ENCODE measurements at places on chromosomes 6 and 20. TPM values are rescaled to one million over a fixed set of nuclear protein-coding genes. Genes with fewer than 3 reads are reported as not detected.

DNA sequence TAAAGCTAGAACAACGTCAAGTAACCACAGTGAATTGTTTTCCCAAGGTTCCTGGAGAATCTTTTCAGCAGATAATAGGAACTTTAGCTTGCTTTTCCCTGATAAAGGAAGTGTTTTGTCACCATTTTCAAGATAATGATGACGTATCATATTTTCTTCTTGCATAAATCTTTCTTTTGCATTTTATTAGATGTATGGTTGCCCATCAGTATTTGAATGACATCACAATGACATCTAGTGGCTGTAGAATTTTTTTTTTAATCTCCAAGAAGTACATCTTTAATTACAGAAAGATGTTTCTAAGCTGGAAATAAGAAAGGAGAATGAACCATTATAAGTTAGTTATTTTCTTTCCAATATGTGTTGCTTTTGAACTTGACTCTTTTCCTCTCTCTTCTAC lies 83.0 kb downstream of the CENPW start:
- no peak for DNase-seq

DNA sequence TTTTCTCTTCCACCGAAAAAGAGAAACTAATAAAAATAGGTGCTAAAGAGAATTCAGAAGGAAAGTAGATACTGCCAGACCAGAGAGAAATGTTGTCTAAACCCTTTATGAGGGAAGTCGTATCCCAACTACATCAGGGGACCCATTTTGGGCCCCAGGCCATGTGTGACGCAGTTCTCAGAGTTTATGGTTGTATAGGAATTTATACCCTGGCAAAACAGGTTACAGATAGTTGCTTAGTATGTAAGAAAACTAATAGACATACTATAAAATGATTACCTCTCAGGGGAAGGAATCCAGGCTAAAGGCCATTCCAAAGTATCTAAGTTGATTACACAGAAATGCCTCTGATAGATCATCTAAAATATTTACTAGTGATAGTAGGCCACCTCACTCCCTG lies 28.6 kb upstream of the SLC52A3 start:
- no peak for DNase-seq

GRCh38 chr6:56188429-56188828 lies 59.0 kb downstream of the COL21A1 start:
- DNase-seq = no peak

DNA sequence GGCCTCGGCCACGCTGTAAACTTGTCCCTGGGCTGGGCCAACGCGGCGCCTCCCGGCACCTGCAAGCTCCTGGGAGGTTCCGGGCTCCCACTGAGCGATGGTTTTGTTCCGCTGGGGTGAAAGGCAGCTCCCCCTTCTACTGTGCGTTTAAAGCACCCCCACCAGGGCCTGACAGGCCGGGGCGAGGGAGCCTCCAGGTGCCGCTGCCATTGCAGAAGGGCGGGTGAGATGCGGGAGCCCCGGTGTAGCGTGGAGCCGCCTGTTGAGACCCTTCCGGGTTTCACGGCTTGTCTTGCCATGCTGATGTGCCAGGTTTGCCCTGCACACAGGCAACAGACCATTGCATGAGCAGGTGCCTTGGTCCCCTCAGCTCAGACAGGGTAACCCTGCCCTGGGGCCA lies 2.9 kb downstream of the COL20A1 start:
- no peak for DNase-seq

UBE2C gene
- total RNA-seq = 53.3 TPM

DNA sequence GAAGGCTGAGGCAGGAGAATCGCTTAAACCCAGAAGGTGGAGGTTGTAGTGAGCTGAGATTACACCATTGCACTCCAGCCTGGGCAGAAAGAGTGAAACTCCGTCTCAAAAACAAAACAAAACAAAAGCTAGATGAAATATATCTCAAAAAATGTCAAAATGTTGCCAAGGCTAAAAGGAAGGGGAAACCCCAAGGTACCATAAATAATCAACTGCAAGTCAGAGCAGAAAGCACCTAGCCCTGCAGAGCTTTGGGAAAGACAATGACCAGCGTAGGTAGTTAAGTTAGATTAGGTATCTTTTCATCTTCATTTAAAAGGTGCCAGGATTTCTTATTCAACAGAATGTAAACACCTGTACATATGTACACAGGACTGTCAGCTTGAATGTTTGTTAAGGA lies 33.0 kb downstream of the AKIRIN2 start:
- DNase-seq = no peak

- peak; percentile 15 for DNase-seq
These were observed 55.5 kb downstream of the ATP9A start for GRCh38 chr20:51712501-51713212.

- DNase-seq = no peak
These were observed 1.6 kb upstream of the ATP5F1E start for GRCh38 chr20:59033616-59034165.

- peak; percentile 82 for DNase-seq
These were observed 93.7 kb downstream of the TCP11 start for GRCh38 chr6:35047265-35048011.

EYS gene
- 0.09 TPM for total RNA-seq

KCNK15 gene
- total RNA-seq = 8.5 TPM

GRCh38 chr6:41040101-41040939 lies 1.3 kb upstream of the UNC5CL start:
- DNase-seq = no peak

DNA sequence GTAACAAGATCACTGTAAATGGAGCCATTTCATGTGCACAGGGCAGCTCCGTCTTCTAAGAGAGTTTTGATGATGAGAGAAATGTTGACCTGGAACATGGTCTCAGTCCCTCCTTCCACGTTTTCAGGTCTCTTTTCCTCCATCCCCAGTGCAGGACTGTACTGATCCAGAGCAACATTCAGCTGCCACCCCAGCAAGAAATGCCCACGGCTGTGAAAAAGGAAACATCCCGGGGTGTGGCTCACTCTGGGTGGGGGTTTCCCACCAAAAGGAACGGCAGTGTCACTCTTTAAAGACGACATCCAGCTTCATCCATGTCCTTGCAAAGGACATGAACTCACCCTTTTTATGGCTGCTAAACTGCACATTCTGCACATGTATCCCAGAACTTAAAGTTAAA lies 92.6 kb downstream of the ERMARD start:
- no peak for DNase-seq

GRCh38 chr20:46159101-46159897 lies 41.2 kb downstream of the CD40 start:
- no peak for DNase-seq

ANKRD60 gene
- total RNA-seq = not detected

GRCh38 chr6:32635526-32636123 lies 1.6 kb upstream of the HLA-DQA1 start:
- DNase-seq = no peak

- DNase-seq = no peak
These were observed 581.8 kb upstream of the MMS22L start for GRCh38 chr6:97864826-97865225.

DNA sequence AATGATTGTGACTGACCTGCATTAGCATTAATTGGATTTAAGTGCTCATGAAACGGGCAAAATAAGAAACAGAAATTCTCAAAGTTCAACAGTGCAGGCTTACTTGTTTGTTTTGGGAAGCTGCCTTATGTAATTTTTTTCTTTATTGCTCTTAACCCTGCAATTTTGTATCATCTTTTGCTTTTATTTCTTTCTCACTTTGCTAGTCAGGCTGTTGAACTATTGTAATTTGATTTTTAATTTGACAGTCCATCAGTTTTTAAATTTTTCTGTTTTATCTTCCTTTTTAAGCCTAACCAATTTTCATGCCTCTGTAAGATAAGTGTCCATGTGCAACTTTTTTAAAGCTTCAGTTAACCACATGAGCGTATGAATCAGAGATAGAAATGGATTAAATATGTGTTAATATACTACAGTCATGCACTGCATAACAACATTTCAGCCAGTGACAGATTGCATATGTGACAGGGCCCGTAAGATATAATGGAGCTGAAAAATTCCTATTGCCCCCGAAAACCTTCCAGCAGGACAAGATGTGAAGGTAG lies 44.6 kb downstream of the PEX7 start:
- DNase-seq = peak; percentile 54

- DNase-seq = no peak
These were observed 47.4 kb upstream of the SAMD3 start for GRCh38 chr6:130269969-130270635.

DNA sequence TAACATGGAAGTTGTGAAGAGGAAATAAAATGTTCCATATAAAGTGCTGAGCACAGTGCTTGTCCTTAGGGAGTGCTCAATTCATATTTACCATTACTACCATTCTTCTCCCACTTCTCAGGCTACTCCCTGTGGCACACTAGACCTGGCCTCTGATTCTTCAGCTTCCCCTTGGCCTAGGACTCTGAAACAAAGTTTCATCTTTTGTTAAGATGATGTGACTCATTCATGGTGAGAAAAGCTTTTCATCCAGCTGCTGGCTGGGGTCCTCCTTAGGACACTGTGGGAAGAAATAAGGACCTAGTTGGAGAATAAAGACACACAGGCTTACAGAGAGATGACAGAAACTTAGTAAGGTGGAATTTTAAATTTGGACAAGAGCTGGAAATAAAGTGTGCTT lies 314.8 kb downstream of the CDC5L start:
- no peak for DNase-seq

TGM3 gene
- 0.08 TPM for total RNA-seq

DNA sequence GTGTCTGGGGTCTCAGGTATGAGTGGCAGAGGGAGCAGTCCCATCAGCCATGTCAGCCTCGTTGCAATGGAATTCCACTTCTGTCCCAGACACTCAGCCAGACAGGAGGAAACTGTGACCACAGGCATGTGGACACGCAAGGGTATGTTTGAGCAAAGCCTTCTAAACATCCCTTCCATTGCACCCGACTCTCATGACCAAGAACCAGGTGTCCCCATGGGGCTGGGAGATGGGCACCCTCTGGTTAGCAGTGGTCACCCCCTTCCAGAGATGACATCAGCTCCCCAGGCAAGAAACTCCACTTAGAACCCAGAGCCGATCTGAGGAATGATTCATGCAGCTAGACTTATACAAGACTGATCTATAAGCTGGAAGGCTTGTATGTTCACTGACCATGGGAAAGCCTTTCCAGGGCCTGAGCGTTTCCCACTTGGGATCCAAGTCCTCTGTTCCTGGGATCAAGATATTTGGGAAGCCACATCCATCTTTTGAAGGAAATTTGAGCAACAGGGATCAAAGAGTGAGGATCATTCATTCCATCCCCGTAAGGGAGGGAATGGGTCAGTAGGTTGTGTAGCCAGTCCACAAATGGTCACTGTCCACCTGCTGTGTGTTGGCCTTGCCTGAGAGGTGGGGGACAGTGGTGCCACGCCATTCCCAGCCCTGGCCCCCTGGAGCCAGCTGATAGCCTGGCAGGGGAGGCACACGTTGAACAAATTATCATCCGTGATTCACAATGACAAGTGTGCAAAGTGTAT lies 3.9 kb upstream of the MRGBP start:
- DNase-seq = peak; percentile 15

DNA sequence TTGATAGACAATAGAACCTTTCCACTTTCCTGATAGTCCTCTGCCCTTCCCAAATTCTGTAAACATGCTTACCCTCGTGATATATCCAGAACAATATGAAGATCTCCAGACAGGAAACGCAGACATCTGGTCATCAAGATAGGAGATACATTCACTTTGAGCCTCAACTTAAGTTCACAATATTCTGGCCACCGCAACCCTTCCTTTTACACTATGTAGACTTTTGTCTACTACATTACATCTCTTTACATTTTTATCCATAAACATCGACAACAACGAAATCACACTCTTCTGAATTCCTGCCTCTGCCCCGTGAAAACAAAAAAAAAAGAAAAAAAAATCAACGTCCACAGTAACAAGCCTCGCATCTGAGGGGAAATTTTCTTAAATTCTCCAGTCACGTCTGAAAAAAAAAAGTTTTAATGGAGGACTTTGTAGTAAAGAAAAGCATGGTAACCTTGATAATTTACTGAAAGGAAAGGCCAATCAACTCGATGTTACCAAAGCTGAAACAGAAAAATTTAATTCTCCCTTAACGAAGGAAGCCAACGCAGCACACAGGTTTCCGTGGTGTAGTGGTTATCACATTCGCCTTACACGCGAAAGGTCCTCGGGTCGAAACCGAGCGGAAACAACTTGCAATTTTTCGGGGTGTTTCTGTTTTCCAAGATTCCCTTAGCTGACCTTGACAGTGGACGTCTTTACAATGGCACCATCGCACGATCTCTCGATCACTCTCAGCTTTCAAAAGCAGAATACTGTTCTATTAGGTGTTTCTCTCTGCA lies 21.8 kb downstream of the POM121L2 start:
- peak; percentile 16 for DNase-seq

DNA sequence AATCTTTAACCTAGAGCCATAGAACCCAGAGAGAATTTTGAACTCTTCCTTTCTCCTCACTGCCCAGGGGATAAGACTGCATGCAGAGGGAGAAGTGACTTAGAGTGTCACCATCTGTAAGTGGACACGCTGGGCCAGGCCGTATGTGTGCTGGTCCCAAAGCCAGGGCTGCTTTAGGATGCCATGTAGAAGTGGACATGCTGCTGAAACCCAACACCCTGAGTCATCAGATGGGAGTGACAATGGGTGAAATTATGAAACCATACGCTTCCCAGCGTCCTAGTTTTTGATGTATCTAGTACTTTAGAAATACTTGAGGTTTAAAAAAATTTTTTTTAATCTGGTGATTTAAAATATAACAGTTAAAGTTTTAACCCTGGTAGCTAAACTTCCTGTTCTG lies 191.1 kb downstream of the FNDC1 start:
- DNase-seq = no peak

SFTA2 gene
- not detected for total RNA-seq

DNA sequence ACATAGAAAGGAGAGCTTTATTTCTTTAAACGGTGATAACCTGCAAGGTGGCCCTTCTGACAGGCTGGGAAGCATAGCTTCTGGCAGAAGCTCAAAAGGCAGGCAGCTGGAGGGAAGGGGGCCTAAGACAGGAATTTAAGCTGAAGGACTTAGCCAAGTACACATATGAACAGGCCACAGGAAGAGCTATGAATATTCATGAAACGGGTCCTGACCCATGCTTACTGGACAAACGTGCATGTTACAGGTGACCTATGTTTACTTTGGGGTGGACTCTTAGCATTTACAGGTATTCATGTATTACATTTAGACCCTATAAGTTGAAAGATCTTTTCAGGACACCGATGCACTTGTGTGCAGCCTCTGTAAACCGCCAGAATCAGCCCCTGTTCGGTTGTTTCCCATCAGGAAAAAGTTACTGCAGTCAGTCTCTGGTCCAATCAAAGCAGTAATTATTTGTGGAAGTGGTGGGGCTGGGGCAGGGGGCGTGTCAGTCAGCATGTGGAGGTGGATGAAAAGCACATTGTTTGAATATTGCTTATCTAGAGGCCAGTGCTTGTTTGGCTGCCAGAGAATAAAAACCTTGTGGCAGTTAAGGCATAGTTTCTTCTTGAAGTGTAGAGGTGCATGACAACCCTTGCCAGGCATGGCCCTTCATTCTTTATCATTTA lies 2.9 kb upstream of the GZF1 start:
- no peak for DNase-seq

DNA sequence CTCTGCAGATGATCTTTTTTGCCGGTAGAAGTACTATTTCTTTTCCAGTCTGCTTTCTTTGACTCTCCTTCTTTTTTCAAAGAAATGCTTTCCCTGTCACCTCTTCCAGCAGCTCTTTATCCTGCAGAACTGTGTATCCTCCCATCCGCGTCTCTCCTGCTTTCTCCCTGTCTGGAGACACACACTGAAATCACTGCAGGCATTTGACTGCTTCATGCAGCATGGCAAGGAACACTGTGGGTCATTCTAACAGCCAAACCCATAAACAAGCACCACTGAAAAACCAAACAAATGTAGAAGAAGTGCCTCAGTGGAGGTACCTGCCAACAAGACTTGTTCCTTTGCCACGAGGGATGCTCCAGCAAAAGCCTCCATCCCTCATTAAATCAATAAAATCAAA lies 403.7 kb upstream of the CITED2 start:
- DNase-seq = no peak

All from fibroblast of the aortic adventitia (primary cell).